Iris pigment epithelial cell (primary cell): ENCODE measurements at places on chromosomes 1 and 21.
A peak's percentile ranks its signal among the peaks of the same experiment; 100 is the strongest.

DNA sequence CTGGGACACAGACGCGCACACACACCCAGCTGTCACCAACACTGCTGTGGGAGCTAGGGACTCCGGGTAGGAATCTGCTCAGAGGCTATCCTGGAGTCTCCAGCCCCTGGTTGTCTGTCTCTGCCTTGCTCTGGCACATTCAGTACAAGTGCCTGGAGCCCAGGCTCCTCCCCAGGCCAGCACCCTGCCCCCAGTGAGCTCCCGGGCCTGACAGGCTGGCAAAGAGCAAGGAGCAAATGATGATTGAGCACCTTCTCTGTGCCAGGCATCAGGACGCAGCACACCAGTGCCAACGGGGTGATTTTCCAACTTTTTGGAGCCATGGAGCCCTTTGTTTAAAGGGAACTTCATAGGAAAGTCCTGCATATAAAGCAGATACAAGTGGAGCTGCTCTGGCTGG lies 6.5 kb downstream of the CNTN2 start:
- no peak for DNase-seq

DNA sequence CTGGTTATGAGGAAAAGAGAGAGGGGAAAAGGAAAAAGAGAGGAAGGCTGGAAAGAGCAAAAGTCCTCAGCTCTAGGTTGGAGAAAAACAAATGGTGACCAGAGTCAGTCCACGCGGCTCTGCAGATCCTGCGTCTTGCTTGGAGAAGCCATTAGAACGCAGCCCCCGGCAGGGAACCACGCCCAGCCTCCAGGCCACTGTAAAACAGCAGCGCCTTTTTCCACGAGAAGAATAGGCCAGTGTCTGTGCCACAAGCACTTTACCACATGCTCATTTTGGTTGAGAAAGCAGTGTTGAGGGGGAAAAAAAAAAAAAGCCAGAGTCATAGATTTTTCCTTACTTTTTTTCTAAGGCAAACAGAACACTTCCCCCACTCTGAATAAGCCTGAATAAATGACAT lies 846.9 kb upstream of the ADAMTS5 start:
- no peak for DNase-seq

GRCh38 chr1:239831577-239832355 lies 259.9 kb upstream of the FMN2 start:
- DNase-seq = no peak

DNA sequence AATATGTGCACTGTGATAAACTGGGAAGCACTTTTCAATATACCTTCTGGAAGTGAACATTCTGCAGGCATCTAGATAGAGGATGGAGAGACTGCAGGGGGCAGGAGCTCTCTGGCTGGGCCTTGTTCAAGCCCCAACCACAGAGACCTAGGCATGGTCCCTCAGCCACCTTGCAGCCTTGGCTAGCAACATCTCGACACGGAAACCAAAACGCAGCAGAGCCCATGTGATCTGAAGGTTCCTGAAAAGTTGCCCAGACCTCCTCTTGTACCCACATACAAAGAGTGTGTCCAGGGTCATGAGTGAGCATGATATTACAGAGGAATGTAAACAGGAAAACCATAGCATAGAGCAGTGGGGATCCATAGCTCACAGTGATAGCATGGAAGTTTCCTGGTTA lies 33.1 kb upstream of the SAMD11 start:
- DNase-seq = peak; percentile 52

- DNase-seq = no peak
These were observed 413.1 kb downstream of the PTPRU start for GRCh38 chr1:29649189-29650040.

DNA sequence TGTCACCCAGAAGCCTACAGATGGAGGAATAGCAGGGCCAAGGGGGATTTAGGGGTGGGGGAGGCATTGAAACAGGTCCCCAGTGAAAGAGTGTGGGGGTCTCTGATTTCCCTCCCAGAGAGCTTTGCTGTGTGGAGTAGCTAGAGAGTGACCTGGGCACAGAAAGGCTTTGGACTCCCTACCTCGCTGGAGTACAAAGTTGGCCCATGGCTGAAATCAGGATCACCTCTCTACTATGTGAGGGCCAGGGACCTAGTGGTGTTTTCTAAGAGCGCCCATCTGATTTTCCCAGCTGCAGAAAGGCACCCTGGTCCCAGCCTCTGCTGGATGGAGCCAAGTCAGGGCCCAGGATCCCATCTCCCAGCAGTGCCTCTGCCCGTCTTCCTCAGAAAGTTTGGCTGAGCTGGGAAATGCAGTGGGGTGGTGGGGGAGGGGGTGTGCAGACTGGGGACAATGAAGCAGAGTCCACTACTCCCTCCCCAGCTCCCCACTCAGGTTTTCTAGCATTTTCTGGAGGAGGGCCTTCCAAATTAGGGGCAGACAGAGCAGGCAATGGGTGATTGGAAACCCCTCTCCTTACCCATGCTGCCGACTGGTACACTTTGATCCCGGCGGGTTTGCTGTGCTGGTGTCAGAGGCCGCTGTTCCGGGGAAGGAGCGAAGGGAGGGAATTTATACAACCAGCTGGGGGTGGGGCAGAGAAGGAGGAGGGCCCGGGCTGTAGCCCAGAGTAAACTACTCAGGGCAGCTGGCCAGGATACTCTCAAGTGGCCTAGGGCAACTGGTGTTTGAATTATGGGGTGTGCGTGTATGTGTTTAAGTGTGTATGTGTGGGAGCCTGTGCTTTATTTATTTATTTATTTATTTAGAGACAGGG lies at the start of gene SELENBP1:
Gene SELENBP1, minus strand, starts transcription at position 648 of the 877 bp plus-strand sequence. Its CDS starts 64 bp downstream, at position 584.
- DNase-seq = peak; percentile 70

DNA sequence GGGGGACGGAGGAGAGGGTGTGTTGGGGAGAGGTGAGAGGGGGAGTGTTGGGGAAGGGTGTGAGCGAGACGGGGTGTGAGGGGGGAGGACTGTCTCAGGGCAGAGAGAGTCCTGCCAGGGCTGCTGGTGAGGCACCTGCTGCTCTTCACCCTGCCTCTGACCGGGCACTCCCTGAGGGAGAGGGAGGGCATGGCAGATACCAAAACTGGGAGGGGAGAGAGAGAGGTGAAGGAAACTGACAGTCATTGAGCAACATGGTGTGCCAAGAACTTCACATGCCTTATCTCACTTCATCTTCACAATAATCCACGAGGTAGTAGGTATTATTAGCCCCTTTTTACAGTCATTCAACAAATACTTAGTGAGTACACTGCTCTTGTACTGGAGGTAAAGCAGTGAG lies 61.3 kb upstream of the ARTN start:
- no peak for DNase-seq

- no peak for DNase-seq
These were observed 133.6 kb downstream of the TM2D1 start for GRCh38 chr1:61591351-61591750.

DNA sequence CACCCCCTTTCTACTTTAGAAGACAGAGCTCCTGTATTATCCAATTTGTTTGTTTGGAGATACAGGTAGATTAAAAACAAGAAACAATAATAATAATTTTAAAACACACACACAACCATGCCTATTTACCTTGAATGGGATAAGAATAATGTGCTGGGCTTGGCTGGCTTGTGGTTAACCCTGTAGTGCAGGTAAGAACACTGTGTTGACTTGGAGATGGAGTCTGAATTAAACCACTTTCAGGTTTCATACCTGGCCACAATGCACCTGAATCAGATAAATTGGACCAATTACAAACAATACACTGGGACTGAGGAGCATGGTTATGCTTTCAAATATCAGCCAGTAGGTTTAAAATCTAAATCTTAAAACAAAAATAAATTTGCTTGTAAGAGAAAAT lies 60.8 kb downstream of the EYA3 start:
- DNase-seq = no peak

- no peak for DNase-seq
These were observed 438.8 kb upstream of the OLFM3 start for GRCh38 chr1:102435483-102435882.

DNA sequence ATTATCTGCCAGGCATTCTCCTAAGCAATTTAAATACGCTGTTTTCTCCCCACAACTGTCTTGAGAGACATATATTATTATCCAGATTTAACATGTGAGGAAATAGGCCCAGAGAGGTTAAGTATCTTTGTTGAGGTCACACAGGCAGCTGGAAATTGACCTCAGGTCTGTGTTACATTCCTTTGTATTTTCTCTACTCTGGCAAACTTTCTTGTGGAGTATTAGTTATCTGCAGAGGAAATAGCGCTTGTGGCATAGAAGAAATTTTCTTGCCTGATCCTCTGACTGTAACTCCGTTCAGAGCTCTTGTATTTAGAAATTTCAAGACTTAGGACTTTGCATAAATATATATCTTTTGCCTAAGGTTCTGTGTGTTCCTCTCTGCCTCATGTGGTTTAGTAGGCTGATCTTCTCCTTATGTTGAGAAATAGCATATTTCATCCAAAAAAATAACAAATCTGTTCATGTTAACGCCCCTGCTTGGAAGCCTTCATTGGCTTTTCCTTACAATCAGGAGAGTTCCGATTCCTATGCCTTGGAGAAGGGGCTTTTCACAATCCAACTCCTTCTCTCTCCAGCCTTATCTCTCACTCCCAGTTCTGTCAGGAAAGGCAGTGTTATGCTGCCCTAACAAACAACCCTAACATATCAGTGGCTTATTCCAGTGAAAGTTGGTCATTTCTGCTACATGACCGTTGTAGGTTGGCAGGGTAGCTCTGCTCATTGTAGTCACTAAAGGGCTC lies 2.5 kb upstream of the JUN start:
- peak; percentile 73 for DNase-seq

GRCh38 chr1:221839321-221839720 lies 97.4 kb upstream of the DUSP10 start:
- DNase-seq = no peak

DNA sequence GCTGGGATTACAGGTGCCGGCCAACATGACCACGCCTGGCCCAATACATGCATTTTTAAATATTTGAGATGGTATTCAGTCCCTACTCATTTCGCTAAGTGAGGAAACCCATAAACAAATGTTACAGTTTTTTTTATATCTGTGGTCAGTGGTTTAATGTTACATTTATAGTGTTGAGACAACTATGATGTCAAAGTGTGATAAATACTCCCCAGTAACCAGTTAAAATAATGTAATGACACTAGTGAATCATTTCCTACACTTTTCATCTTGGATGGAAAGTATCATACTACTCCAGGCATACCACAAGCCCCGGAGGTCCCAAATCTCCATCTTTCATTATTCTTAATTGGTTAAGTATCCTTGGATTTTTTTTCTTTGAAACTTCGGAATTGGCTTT lies 87.5 kb upstream of the KIF26B start:
- DNase-seq = peak; percentile 45

- peak; percentile 75 for DNase-seq
These were observed 88.3 kb upstream of the SELENON start for GRCh38 chr1:25711555-25712298.

DNA sequence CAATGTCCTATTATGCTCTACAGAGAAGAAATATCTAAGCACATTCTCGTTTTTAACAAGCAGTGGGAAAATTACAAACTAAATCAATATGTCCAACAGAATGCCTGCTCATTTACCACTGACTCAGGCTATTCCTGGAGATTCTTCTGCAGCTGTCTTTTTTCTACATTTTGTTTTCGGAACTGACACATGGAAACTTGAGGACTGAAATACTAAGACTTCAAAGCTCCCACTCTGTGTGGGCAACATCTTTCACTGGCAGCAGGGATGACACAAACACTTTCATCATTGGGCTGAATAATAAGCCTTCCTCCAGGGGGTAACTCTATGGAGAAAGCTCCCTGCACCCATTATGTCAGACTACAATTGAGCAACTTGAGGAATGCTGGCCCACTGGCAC lies 175.5 kb upstream of the NCAM2 start:
- DNase-seq = no peak

DNA sequence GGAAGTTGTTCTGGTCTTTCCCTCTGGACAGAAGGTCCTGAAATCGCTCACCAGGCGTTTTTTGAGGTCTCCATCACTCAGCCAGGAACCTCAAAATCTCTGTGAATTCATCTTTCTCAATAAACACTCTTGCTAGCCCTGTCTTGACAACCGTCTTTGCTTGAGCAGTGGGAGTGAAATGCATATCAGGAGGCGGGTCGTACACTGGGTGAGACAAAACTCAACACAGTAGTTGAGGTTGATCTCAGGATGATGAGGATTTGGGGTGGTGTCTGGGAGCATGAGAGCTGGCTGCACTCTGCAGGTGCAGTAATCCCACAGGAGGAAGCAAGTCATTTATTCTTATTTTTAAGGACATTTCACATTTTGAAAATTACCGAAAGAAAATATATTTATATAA lies 1.9 kb downstream of the GPR25 start:
- no peak for DNase-seq

GRCh38 chr1:195495720-195496635 lies 1112.3 kb downstream of the KCNT2 start:
- DNase-seq = no peak

DNA sequence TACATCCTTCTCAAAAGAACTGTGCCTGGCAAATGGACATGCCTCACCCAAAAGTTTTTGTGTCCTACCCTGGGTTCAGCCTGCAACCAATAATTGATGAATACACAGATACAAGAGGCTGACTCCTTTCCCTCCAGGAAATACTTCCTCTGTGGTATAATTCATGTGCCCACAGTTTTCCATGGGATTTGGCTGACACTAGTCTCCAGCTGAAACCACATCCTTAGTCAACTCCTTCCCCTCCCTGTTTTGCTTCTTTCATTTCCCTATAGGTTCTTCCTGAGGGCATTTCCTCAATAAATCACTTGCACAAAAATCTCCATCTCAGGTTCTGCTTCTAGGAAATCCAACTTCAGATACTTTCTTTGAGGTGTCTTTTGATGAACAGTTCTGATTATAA lies 436.6 kb upstream of the C1orf87 start:
- no peak for DNase-seq

GRCh38 chr1:205091043-205091740 lies 6.9 kb upstream of the TMEM81 start:
- peak; percentile 80 for DNase-seq

DNA sequence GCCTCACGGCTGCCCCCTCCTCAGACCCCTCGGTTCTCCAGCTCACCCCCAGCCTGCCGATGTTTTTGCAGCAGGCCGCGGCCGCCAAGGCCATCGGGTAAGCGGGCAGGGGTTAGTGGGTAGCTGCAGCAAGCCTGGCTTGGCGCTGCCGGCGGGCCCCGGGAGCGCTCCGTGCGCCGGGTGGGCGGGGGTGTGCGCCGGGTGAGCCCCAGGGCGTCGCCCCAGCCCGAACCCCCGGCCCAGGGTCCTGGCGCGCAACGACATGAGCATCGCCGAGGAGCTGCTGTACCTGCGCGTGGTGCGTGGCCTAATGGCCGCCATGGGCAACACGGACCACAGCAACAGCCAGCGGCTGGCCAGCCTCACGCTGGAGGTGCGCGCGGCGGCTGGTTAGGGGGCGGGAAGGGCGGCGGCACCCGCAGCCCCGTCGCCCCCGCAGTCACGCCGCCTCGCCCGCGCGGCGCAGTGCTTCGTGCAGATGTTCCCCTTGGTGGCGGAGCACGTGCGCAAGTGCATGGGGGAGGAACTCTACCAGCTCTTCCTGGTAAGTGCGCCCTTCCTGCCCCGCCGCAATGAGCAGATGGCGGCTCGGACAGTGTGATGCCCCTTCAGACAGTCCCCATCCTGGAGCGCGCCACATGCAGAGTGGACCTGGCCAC lies 6.5 kb downstream of the RNU5D-1 start:
- DNase-seq = no peak
